ENCODE measurements at places on chromosomes 11 and 22.

DNA sequence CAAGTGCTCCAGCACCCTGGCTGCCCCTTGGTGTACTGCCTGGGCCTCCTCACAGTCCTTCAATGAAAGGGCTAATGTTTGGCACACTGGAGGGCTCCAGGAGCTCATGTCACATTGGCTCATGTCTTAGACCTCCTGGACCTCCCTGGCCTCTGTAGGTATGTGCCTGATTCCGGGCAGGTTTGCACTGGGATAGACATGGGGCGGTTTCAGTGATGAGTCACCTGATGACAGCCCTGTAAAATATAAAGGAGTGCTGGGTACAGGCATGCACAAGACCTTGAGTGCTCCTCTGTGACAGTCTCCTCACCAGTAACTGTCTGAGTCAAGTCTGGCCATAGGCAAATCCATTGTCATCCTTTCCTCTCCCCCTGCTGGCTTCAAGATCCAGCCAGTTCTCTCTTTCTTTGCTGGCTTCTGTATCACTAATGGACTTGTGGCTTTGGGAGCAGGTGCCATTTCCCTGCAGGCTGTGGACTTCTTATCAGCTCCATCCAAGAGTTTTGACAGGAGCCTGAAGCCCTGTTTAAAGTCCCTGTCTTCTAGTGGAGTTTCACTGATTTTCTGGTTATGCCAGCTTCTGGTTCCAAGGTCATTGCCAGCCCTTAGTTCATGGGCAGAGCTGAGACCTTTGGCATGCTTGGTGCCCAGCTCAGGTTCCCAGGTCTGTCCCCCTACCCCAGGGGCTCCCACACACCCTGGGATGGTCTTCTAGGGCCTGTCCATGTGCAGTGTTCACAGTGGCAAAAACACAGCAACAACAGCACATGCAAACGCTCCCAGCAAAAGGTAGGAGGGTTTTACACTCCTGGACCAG lies 22.7 kb upstream of the P2RY2 start:
- peak; percentile 81 for DNase-seq

- no peak for DNase-seq
Observed at GRCh38 chr11:44188643-44189042, 93.2 kb downstream of the EXT2 start.

DNA sequence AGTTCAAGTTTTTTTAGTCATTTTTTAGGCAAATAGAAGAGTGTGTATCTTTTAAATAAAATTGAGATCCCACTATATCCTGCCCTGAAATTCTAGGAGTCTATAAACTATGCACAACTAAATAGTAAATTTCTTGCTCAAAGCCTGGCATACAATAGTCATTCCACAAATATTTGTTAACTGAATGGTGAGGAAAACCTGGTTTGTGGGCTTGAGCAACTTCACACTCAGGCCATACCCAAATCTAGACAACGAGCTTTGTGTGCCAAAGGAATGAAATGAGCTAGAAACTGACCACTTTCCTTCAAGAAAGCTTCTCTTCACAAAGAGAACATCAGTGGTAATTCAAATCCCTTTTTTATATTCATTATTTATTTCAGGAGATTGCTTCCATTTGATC lies 39.6 kb upstream of the AMOTL1 start:
- no peak for DNase-seq

DNA sequence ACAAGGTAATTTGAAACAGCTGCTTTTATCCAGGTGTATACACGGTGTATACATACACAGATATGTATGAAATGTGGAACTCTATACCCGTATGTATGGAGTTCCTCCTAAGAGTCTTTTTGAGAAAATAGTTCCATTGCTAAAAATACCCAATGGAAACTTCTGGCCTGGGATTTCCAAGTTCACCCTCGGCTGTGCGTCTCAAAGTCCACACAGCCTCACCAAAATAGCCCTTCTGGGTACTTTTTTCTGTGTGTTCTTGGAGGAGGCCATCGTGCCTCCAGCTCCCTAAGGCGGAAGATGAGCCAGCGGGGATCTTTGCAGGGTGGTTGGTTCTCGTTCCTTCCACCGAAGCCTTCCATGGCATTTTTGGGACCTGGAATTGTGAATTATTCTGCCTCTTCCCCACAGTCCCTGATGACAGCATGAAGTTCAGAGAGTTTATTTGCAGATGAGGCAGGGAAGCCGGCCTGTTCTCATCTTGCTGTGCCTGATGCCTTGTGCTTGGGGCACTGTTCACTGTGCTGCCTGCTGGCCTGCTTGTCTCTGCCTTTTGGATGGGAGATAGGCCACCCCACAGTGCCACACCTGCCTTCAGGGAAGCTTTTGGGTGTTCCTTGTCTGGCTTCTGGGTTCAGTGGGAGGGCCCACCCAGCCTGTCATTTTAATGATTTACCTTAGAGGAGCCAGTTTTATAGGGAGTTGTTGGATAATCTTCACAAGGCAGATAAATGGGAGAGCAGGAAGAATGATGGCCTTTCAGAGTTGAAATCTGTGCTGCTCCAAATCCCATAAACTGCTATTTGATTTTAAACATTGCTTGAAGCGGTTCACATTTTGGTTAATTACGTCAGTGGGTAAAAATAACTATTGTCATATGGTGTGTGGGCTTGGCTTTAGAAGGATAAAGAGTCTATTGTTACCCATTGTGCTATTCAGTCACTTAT lies 112.7 kb upstream of the OR4B1 start:
- no peak for DNase-seq

GRCh38 chr22:45201678-45202332 lies 38.1 kb downstream of the NUP50 start:
- no peak for DNase-seq

DNA sequence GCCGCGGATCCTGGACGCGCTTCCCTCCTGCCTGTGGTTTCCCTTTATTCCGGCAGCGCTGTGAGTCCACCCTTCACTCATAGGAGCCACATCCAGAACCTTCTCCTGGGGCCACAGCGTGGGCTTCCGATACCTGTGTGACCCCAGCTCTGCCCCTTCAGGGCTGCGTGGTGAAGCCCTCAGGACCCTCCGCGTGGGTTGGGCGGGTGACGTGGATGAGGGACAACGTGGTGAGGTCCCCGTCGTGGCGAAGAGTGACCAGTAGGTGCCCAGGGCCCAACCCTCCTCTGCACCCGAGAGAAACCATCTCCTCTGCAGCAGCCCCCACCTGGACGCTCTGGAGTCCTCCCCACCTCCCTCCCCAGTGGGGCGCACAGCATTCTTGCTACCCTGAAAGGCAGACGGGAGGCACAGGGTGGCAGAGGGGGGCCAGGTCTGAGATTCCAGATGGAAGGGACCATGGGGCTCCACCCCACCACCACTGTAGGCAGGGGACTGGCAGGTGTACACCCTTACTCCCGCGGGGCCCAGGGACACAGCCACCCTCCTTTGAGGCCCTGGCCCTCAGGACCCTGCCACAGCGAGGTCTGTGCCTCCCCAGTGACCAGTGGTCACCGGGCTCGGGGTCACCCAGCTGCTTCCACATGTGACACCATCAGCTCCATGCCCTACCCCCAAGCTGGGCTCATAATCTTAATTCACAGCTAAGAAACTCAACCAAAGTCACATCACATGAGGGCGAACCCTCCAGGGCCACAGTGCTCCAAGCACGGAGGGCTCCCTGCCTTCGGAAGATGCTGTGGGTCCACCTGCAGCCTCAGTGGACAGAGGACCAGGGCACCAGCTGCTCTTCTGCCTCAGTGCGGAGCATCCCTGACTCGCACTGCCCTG lies 3.4 kb upstream of the ZBED4 start:
- no peak for DNase-seq

DNA sequence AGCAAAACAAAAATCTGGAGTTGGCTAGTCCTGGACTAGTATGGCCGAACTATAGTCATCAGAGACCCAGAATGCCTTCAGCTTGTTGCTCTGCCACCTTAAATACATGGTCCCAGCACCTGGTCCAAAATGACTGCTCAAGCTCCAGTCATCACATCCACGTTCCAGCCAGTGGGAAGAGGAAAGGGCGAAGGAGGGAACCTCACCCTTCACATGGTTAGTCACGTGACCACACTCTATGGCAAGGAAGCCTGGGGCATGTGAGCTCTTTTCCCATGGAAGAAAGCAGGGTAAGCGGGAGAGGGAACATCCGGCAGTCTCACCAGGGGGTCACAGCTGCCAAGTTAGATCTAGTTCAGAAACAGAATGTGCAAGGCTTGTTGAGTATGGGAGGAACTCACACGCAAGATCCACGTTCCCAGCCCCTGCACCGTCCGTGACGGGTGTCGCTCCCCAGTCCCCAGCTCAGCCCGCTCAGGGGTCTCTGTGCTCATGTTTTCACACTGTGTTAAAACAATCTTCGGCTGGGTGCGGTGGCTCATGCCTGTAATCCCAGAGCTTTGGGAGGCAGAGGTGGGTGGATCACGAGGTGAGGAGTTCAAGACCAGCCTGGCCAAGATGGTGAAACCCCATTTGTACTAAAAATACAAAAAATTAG lies 1.9 kb upstream of the ANO9 start:
- DNase-seq, result no peak

- DNase-seq, result no peak
Observed at GRCh38 chr22:25086902-25087282, 112.8 kb upstream of the CRYBB3 start.

GRCh38 chr11:2156416-2157182 lies 4.4 kb downstream of the INS start:
- peak; percentile 77 for DNase-seq

DNA sequence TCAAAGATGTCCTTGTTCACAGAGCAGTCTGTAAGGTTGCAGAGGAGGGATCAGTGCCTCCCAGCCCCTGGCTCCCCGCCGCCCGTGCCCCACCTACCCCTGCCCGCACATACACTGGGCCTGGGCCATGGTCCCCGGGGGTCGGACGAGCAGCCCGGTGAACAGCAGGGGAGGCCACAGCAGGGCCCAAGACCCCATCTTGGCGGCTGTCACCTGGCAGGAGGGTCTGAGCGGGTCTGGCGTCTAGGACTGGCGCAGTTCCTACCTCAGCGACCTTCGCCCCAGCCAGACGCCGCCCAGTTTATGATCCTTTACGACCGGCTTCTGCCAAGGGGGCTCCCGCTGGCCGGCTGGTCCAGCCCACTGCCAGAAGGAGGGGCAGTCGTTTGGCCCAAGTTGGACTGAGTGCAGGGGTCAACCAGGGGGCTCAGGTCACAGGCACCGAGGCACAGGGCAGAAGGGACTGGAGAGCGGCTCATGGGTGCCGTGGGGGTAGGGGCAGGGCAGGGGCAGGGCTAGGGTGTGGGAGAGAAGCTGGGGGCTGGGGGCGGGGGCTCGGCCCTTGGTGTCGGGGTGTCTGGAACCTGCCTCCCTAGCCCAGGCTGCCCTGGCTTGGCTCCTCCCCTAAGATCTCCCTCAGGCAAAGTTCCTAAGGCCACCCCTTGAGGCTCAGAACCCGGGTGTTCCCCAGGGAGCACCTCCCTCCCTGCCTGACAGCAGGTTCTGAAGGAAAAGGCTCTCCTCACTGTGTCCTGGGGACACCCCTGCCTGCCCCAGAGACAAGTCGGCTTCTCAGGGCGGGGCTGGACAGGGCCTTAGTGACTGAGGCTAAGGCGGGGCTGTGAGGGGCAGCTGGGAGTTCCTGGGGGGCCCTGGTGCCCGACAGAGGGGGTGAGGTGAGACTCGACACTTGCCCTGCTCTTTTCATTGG lies at the start of gene CDHR5:
Gene CDHR5, minus strand, starts transcription at position 251 of the 931 bp plus-strand sequence. Its CDS starts 53 bp downstream, at position 198.
- no peak for DNase-seq

DNA sequence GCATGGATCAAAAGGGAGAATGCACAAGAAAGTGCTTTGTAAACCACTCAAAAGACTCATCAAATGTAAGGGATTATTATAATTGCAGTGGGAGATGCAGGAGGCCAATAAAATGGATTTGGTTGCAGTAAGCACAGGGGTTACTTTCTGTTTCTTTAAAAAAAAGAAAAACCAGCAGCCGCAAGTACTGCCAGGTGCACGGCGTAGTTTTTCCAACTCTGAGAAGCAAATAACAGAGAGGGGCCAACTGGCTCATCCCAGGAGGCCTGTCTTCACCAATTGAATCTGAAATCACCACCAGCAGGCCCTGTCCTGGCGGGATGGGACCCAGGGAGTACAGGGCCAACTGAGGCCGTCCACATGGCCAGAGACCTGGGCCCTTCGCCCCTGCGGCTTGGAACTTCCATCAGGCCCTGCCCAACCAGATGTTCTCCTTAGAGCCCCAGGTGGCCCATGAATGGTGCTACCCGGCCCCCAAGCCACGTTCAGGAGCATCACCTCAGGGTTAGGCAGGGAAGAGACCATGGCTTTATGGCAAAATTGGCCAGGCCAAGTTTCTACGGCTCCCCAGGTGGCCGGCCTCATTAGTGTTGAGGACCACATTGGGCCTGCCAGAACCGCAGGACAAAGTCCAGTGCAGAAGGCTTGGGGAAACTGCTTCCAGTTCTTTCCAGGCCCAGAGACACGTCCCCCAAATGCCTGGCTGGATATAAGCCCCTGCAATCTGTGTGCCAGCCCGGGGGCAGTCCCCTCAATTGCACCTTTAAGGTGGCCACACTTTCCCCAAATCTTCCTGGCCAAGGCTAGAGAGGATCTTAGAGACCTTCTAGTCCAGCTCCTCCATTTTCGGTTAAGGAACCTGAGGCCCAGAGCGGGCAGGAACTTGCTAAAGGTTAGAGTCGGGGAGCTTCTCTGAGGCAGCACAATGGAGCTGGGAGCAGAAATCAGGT lies 61.7 kb downstream of the CHRDL2 start:
- no peak for DNase-seq

DNA sequence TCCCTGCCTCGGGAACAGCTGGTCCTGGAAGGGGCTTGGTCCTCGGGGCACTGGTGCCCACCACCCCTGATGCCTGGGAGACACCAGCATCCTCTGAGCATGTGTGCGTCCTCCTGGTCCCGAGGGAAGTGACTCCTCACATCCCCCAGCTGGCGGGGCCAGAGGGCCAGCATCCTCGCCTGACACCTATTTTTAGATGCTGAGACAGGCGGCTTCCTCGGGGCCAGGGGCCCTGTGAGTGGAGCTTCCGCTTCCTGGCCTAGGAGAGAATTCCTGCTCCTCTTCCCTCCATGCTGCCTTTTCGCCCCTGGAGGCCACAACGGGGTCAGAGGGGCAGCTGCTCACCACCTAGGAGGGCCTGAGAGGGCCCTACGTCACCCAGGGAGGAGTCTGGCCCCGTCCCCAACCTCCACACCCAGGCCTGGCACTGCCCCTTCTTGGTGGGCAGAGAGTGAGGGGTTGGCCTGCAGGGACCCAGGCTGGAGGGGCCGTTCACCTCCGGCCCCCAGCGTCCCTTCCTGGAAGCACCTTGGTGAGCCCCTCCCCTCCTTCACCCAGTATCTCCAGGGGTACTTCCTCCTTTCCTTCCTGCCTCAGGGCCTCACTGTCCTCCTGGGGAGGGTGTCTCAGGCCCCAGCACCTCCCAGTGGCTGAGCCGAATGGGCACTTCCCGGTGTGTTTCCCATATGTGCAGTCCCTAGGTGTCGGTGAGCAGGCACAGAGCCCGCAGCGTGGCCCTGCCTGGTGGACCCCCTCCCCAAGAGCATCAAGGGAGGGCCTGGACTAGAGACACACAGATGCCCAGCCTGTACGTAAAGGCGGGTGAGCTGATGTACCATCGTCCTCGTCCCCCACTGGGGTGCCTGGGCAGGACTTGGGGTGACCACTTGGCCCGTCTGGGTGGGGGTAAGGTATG lies 6.1 kb downstream of the CD81 start:
- DNase-seq, result no peak

GRCh38 chr11:69949327-69949726 lies 128.8 kb upstream of the ANO1 start:
- peak; percentile 86 for DNase-seq

Data from RWPE1 (cell line).